ENCODE measurements at places on chromosomes 7 and 10.

DNA sequence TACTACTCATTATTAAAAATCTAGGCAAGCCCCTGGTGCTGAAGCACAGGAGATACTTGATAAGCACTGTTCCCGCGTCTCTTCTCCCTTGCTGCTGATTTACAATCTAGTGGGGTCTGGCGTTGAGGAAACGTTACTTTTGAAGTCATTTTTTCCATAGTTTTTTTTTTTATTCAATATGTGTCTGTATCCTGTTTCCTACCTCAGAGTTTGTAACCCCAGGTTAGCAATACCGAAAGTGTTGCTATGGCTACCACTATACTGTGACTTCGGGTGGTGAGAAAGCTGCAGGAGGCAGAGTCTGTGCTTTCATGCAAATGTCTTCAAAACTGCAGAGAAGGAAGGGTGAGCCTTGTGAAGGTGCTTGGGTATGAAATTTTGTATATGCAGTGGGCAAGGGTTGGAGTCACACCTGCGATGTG, 458.8 kb upstream of the GHITM start:
- no peak for ATAC-seq

GRCh38 chr7:100402241-100402640, 26.3 kb downstream of the ZCWPW1 start:
- no peak for ATAC-seq

DNA sequence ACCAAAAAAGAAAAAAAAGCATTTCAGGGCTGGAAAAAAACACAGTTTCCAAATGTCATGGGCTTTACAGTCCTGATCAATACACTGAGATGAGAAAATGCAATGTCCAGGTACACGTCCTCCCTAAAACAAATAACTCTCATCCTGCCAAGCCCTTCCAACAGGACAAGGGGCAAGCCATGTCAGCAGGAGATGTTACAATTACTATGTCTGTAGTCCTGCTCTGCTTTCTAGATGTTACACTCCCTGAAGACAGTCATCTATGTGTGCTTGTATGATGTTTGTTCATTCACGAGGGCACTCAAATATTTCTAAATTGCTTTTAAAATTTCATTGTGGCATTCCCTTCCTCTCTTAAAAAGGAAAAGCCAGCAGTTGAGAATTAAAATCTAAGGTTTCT, 103.2 kb downstream of the SORBS1 start:
- no peak for ATAC-seq

DNA sequence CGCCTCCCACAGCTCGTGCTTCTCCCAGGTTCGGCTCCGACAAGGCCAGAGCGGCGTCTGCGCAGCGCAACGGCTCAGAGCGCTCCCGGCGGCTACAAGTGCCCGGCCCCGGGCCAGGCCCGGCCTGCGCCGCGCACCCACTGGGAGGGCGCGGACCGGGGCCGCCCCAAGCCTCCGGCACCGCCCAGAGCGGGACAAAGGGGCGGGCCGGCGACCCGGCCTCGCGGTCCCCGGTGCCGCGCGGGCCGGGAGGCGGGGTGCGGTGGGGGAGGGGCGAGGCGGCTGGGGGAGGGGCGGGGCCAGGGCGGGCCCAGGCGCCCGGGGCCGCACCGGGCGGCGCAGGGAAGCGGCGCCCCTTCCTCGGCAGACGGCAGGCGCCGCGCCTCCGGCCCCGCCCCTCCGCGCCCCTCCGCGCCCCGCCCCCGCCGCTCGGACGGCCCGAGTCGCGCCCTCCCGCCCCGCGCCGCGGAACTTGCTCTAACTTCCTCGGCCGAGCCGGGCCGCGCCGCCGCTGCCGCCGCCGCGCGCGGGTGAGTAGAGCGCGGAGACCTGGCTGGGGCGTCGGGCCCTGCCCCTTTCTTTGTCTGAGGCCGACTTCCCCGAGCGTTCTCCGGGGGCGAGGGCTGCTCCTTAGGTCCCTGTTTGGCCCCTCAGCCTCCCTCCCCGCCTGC, at the start of gene TSPAN14:
TSPAN14 (plus strand) TSS at position 469 of the 671 bp plus-strand sequence. CDS start 34,924 bp downstream, outside the sequence.
- ATAC-seq = peak; percentile 82

GRCh38 chr7:156652886-156653568, 12.5 kb downstream of the RNF32 start:
- ATAC-seq = no peak

GRCh38 chr10:52136921-52137320, 177.2 kb upstream of the DKK1 start:
- no peak for ATAC-seq

DNA sequence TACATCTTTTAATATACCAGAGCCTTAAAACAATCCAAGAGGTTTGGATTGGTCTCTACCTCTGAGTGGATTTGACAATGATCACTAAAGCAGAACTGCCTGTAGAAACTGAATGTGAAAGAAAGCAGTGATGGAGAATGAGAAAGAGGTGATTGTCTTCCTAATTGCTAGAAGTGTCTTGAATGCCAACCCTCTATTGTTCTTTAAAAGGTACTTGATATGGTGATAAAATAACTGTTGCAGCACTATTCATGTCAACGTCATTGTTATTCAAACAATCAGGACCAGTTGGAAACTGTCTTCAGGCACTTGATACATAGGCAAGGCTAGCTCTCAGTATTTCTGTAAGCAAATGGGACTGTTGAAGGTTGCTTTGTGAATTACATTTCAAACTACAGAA, 47.9 kb upstream of the ITPRID1 start:
- no peak for ATAC-seq

GRCh38 chr10:87506956-87507355, 2.3 kb downstream of the MINPP1 start:
- ATAC-seq = no peak

DNA sequence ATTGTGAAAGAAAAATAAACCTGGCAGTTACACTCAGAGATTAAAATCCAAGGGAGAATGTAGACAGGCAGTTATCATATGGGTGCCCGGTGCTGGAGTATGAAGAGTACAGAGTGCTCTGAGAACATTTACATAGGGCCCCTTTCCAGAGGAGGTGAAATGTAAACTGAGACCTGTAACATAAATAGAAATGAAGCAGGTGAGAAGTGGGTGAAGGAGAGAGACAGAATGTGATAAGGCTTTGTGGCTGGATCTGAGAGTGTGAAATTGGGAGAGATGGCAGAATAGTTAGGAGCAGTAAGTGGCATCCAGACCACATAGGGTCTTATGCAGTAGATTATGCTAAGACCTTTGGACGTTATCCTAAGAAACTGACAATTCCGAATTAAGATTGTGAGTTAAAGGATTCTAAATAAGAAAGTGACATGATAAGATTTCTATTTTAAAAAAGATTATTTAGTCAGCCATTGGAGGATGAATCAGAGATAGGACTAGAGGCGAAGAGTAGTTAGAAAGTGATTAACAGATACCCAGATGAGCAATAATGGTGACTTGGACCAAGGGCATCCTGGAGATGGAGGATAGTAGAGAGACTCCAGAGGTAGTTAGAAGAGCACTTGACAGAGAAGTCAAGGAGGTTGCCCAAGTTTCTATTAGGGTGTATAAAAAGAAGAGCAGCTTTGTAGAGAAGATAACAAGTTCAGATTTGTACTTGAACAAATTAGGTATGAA, 36.7 kb downstream of the DNAH11 start:
- no peak for ATAC-seq

DNA sequence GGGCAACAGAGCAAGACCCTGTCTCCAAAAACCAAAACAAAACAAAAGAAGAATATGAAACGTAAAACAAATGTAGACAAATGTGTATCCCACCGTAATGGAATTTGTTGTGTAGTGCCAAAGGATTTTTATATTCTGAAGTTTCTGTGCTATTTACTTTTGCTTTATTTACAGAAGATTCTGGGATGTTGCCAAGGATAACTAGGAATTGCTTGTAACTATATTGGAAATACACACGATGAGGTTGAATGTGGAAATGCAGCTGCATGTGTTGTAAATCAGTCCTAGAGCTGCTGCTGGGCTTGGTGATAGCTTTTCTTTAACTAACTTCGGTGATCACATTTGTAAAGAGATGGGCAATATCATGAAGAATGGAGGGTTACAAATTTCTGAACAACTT, 39.5 kb downstream of the GALNT17 start:
- ATAC-seq = no peak

GRCh38 chr10:83917537-83918506, 221.5 kb upstream of the GHITM start:
- no peak for ATAC-seq

GRCh38 chr10:76336213-76336963, 905.0 kb downstream of the LRMDA start:
- no peak for ATAC-seq

Data from esophagus mucosa (tissue), 1 donor.